ENCODE measurements at places on chromosomes 11 and 22.

DNA sequence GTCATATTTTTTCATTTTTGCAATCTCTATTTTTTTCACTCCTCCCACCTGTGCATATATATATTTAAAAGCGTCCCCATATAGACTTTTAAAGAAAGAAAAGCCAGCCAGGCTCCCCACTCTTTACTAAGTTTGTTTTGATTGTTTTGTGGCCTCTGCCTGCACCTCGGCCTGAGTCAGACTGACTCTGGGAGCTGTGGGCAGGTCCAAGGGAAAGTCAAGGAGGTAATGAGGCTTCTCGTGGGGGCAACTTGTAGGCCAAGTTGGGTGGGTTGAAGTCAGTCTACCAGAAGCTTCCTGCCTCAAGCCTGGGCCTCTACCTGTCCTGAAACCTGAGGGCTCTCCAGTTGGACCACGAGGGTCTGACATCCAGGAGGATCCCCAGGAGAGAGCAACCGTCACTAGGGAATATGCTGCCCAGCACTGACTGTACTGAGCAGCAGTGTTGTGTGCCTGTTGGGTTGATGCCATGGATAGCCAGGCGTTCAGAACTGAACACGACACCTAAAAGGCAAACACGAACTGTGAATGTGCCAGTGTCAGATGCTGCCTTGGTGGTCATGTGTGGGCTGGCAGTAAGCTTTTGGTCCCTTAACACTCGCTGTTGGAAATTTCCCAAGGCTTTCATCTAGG is 58.8 kb downstream of the BMAL1 start:
- no peak for DNase-seq

DNA sequence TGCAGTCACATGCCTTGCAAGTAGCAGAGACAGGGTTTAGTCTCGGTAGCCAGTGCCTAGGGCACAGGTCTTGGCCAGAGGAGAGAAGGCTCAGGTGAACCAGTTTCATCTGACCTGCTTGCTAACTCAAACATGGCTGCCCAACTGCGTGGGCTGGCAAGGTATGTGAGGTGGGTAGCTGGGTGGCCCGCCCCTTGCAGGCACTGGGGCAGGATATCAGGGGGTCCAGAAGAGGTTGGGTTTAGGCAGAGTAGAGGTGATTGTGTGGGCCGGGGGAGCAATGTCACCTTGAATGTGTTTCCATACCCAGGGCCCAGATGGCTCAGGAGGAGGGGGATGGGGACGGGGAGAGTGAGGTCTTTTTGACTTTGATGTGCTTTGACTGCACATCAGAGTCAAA is 37.7 kb downstream of the ST3GAL4 start:
- DNase-seq: no peak

GRCh38 chr11:77557553-77557952 is 32.2 kb upstream of the AQP11 start:
- no peak for DNase-seq

DNA sequence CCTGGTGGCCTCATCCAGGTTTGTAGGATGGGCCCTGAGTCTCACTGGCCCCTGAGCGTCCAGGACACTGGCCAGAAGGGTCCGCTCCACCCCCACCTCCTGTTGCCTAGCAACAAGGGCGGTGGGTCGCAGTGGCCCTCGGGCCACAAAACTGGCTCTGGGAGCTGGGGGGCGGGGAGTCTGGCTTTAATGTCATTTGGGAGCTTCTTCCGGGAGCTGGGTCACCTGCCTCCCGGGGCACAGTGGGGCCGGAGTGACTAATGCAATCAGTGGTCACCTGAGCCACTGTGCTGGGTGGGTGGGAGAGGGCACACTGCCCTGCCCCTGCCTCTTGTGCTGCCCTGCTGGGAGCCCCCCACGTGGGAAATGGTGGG is 2.6 kb downstream of the TH start:
- DNase-seq: no peak

- no peak for DNase-seq
Observed at GRCh38 chr11:97943493-97943892, 1077.3 kb upstream of the CNTN5 start.

- DNase-seq: no peak
Observed at GRCh38 chr11:116535120-116535519, 237.7 kb downstream of the BUD13 start.

- no peak for DNase-seq
Observed at GRCh38 chr22:42863349-42863961, 6.4 kb upstream of the ARFGAP3 start.

DNA sequence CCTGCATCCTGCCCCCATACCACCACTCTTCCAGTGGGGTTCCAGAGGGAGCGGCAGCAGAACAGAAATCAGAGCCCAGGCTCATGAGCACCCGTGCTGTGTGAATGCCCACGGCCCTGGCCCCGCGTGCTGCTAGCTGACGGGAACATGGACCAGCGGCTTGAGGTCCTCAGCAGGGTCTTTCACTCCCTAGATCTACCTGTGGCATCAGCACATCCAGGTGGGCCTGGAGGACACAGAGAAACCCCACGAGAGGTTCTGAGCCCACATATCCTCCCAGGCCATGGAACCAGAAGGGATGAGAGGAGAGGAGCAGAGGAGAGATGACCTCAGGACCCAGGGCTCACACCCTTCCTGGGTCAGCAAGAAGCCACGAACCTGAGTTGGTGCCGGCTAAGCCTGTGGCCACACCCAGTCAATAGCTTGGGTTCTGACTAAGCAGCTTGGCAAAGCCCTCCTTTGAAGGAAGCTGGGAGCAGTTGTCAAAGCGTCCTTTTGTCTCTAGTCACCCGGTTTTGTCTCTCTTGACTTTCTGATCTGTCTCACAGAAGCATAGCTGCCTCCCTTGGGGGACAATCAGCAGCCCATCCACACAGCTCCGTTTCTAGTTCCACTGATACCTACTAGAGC is 89.3 kb upstream of the LMO1 start:
- DNase-seq: no peak

GRCh38 chr11:119144825-119145486 is 3.9 kb upstream of the ABCG4 start:
- no peak for DNase-seq

DNA sequence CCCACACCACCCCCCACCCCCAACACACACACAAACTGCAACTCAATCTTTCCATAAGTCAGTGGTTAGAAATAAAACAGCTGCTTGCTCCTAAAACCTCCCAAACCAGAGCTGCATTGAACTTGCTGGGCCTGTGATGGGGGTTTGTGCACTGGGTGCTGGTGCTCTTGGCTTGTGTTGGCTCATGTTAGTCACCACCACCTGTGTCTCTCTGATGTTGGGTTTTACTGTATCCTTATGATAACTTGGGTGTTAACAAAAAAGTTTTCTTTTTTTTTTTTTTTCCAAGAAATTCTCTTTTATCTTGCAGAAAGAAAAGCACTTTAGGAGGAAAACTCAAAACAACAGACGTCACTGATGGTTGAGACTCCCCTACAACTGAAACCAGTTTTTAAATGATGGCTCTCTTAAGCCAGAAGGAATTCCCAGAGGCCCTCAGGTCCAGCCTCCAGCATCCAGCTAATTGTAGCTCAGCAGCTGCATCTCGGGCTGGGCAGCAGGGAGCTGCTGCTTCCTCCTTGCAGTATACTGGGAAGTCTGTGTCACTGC is 79.9 kb upstream of the DRD2 start:
- no peak for DNase-seq

DNA sequence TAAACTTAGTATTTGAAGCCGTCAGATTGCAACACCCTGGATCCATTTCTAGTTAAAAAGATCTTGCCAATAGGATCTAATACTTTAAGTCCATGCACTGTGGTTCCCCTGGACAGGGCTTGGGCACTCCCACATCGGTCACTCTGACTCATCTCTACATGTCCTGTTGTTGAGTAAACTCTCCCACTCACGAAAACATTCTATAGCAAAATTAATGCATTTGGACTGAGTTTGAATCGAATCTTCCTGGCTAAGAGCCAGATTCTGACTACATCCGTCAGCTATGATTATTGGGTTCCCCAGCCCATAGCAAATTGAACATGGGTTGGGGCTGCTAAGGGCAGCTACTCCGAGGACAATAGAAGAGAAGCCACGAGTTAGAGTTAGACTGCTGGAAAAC is 182.1 kb upstream of the SORL1-AS1 start:
- DNase-seq: no peak

GRCh38 chr11:93905384-93905783 is 55.0 kb upstream of the VSTM5 start:
- no peak for DNase-seq

GRCh38 chr11:64313491-64314145 is 3.7 kb downstream of the TRMT112 start:
- no peak for DNase-seq

GRCh38 chr22:31556627-31557203 is 60.4 kb downstream of the SFI1 start:
- DNase-seq: no peak

- no peak for DNase-seq
Observed at GRCh38 chr22:48391820-48392219, 1435.9 kb downstream of the BRD1 start.

- no peak for DNase-seq
Observed at GRCh38 chr11:17258670-17259069, 17.9 kb upstream of the NUCB2 start.

- DNase-seq: no peak
Observed at GRCh38 chr22:44024288-44024921, at the start of gene PARVB. TSS of gene PARVB (plus strand) at chr22:44024302. CDS start at chr22:44024340, 38 bp downstream.

DNA sequence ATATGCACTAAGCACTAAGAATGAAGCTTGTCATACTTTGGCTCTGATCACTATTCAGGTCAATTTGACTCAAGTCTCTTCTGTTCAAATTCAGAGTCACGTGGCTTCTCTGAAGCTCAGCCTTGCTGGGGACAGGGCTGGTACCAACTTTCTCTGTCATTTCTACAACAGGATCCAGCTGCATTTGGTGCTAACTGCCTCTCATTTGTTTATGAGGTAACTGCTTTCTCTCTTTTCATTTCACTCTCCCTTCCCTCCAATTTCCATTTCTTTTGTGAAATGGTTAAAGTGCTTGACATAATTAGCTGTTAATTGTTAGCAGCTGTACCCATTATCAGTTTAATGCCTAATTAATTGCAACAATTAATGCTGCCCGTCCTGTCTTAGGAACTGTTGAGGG is 259.7 kb upstream of the PLET1 start:
- no peak for DNase-seq

DNA sequence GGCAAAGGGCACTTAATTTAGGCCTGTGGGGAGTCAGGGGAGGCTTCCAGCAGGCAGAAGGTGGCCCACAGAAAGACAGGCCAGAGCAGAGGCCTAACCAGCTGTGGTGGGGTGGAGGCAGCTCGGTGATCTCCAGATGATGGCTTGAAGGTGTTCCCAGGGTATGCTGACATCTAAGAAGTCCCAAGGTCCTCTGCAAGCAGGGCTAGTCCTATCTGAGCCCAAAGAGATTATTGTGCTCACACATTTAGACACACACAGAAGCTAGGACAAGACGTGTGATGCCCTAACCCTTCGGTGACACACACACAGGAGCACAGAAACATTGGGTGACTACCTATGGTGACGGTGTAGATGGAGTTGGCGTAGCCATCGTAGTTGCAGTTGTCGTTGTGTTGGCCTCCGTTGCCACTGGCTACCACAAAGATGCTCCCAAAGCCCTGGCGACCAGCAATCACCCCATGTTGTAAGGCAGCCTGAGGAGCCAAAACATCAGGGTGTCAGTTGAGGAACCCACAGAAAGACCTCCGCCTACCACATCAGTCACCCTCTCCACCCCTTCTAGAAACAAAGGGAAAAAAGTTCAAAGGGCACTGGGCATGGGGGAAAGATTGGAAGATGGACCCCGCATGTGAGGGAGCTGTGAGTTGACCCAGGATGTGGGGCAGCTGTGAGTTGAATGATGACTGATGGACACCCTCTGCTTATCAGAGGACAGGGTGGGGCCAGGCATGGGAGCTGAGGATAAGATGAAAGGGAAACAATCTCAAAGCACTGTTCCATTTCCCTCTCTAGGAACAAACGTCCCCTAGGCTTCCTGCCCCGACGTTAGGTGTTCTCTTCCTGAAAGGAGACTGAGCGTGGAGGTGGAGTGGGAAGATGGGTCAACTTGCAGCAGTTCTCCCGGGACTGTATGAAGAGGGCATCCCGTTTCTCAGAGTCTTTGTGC is 7.9 kb downstream of the PCSK7 start:
- DNase-seq: no peak

DNA sequence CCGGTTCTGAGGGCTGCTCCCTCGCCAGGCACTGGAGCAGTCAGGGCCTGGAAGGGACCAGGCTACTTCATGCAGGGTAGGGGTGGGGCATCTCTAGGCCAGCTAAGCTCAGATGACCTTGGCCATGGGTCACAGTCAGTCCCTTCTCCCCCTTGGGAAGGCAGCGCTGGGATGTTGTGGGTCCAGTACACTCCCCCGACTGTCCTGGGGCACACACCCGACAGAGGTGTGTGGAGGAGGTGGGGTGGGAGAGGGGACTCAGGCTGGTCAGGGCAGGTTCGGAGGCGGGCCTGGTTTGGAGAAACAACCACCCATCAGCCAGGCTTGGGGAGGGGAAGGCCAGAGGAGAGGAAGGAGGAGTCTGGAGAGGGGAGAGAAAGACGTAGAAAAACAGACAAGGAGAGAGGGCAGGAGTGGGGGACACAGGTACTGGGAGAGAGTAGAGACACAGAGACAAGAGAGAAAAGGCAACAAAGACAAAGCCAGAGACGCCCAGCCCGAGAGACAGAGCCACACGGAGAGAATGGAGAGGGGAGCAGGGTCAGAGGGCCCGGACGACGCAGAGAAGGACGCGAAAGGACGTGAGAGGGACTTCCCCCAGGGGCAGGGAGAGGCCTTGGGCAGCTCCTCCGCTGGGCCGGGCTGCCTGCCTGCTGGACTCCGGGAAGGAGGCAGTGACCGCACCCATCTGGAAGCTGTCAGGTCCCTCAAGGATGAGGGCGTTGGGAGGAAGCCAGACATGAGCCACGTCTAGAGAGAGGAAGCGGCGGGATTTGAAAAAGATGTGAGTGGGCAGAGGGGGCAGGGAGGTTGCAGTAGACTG is 30.6 kb upstream of the TSKU start:
- no peak for DNase-seq

GRCh38 chr11:45022294-45023064 is 71.8 kb upstream of the TP53I11 start:
- DNase-seq: no peak

DNA sequence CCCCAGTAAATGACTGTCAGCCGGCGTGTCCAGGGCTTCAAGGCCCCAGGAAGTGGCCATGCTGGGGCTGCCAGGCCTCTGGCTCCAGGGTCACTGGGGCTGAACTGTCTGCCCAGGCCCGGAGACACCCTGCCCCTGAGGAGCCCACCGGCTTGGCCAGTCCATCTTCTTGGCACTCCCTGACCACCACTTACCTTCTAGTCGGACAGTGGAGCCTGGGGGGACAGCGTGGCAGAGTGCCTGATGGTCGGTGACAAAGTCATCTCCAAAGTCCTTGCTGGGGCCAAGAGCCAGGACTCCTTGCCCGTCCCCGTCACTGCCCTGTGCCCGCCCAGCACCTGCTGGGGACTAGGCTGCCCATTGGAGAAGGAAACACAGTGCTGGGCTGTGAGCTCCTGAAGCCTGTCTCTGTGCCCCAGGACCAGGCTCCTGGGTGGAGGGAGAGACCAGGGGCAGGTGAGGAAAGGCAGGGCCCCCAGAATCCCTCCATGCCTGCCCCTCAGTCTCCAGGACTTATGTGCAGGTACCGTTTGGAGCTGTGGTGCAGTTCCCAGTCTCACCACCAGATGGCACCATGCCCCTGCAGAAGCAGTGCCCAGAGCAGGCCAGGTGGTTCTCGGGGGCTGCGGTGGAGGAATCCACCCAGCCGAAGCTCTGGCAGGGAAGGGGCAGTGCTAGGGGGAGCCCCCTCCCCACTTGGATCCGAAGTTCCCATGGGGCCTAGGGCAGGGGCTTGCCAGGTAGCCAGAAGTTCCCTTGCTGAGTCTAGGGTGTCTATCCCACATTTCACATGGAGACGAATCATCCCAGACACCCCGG is 6.0 kb upstream of the CCDC188 start:
- no peak for DNase-seq

Measured in vagina (tissue), 2 donors.